ENCODE measurements at places on chromosomes 6 and 20.

GRCh38 chr6:16183187-16183664, 54.3 kb downstream of the MYLIP start:
- peak; percentile 36 for DNase-seq

- DNase-seq = no peak
Observed at GRCh38 chr6:155647354-155647753, 191.7 kb upstream of the NOX3 start.

DNA sequence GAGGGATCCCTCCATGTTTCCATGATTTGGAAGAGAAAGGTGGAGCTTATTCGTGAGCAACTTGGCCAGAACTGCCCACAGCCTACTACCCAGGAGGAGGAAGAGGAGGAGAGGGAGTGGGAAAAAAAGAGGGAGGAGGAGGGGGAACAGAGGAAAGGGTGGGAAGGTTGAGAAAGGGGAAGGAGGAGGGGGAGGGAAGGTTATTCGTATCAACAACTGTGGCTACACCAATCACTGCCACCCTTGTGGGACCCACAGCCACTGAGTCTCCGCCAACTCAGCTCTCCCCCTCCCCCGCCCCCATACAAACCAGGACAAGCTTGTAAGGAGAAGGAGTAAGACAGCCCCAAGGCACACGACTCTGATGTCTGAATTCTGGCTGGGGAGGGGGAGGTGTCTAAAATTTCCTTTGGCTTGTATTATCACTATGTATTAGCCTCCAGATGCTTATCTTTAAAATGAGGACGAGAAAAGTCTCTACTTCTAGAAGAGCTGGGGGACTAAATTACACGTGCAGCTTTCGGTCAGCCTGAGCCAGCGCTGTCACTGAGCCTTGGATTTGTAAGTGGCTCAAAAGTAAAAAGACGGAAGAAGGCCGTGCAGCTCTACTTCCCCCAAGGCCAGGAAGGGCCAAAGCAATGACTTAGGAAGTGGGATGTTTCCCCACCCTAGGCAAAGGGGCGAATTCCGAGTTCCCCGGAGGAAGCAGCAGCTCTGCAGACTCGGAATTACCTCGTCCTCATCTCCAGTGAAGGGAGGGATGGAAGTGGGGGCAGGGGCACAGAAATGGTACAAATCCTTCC, 1.0 kb downstream of the FKBP1A start:
- DNase-seq = peak; percentile 59

DNA sequence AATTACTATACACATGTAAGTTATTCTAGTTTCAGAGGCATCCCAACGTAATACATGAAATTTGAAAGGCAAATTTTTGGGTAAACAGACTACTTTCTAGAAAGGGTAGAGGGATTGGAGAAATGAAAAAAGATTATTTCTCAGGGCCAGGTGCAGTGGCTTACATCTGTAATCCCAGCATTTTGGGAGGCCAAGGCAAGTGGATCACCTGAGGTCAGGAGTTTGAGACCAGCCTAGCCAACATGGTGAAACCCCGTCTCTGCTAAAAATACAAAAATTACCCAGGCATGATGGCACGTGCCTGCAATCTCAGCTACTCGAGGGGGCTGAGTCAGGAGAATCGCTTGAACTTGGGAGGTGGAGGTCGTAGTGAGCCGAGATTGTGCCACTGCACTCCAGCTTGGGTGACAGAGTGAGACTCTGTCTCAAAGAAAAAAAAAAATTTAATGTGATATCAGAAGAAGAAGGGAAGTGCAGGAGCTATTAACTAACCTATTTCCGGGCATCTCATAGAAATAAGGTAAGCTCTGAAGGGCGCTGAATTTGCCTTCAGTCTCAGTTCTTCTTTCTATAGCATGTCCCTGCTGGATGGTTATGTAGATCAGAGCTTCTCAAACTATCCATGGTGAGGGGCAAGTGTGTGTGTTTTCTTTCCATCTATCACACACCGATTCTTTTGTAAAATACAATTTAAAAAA, 100.3 kb upstream of the MTHFD1L start:
- no peak for DNase-seq

DNA sequence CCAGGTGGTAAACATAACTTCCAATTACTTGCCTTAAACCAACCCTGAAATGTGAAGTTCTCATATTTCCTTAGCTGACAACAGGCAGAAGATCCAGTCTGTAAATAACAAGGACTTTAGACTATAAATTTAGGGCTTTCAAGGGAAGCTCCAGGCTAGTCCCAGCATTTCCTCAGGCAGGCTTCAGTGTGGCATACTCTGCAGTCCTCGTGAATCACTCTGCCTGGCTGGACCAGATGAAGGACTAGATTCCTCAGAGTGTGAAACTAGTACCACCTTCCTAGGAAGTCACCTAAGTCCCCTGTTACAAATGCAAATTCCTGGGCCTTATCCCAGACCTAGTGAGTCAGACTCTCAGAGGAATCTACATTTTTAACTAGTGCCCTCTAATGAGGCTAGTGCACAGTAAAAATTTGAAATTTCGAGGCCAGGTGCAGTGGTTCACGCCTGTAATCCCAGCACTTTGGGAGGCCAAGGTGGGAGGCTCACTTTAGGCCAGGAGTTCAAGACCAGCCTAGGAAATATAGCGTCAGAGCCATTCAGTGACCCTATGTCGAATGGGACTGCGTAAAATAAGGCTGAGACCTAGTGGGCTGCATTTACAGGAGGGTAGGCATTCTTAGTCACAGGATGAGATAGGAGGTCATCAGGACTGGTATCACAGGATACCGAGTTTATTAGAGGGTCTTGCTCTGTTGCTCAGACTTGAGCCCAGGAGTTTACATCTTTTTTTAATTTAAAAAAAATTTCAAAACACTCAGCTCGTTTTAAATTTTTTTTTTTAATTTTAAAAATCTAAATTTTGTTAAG, 279.6 kb upstream of the JARID2 start:
- DNase-seq = no peak

DNA sequence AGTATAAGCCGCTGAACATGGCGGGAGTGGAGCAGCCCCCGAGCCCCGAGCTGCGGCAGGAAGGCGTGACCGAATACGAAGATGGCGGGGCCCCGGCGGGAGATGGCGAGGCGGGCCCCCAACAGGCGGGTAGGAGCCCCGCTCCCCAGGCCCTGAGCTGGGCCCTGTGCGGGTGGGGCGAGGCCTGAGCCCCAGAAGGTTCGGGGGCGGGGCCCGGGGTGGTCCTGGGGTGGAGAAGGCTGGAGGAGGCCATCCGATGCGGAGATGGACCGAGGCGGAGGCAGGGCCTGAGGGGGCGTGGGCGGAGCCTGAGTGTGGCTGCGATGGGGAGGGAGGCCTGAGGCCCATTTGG, 7.1 kb downstream of the L3MBTL1 start:
- no peak for DNase-seq

DNA sequence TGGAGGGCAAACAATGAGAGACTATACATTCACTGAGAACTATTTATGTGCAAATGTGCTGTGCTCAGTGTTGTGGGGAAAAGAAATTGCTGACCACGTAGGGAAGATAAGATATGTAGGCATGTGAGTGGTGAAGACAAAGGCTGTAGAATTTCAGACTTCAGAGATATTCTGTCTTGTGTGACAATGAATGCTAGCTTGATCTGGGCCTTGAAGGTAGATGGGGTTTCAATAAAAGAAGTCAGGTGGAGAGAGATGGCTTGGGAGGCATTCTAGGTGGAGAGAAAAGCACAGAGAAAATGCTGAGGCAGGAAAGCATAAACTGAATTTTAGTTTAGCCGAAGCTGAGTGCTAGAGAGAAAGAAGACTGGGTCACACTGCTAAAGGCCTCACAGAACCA, 56.8 kb upstream of the EEF1A1 start:
- DNase-seq = no peak

GRCh38 chr6:83511901-83512681, at the start of gene PRSS35:
TSS of gene PRSS35 (plus strand) at chr6:83512534. CDS start at chr6:83523442, 10,908 bp downstream.
- DNase-seq = peak; percentile 54

GRCh38 chr6:21648475-21649050, 55.0 kb downstream of the SOX4 start:
- no peak for DNase-seq

- DNase-seq = no peak
Observed at GRCh38 chr6:25027221-25027916, 91.6 kb upstream of the RIPOR2 start.
